ENCODE measurements at places on chromosomes 2 and 18.

- no peak for DNase-seq
Observed at GRCh38 chr2:45765007-45765727, 113.7 kb downstream of the PRKCE start.

GRCh38 chr2:109659396-109660045 is 45.4 kb downstream of the SOWAHC start:
- no peak for DNase-seq

DNA sequence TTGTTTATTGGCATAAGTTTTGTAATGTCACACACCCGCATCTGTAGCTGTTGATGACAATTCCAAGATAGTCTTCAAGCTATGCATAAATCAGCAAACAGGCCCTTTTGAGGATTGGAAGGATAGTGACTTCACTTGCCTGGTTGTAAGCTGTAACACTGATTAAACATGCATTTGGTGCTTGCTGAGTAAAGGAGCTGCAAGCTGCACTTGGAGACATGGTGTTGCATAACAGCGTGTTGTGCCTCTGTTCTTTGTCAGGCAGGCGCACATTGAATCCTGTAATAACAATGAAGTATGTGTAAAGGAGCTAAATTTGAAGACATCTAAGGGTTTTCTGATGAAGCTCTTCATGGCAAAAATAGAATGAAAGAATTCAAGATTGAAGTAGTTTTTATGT is 68.7 kb upstream of the TTC27 start:
- DNase-seq = no peak

DNA sequence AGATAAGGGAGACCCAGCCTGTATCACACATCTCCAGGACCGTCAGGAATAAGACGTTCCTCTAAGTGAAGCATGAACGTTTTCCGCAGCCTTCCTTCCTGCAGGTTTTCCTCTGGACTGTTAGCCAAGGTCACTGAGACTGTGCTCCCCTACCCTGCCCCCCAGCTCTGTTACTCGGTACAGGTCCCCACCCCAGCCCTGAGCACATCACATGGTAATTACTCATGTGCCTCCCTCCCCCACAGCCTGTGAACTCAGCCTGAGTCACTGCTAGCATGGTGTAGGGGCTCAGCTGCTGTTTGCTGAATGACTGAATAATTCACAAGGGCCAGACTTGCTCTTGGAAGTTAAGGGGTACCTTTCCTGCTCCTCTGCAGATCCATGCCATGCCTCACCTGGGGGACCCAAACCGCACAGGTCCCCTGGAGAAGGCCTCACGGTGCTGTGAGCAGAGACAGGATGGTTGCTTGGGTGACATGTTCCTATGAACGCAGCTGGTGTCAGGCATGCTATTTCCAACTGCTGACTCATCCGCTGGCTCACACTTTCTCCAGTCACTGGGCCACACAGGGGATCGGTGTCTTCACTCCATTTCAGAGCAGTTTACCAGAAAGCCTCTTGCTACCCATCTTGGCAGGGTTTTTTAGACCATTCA is 88.2 kb downstream of the PLB1 start:
- DNase-seq = peak; percentile 94

DNA sequence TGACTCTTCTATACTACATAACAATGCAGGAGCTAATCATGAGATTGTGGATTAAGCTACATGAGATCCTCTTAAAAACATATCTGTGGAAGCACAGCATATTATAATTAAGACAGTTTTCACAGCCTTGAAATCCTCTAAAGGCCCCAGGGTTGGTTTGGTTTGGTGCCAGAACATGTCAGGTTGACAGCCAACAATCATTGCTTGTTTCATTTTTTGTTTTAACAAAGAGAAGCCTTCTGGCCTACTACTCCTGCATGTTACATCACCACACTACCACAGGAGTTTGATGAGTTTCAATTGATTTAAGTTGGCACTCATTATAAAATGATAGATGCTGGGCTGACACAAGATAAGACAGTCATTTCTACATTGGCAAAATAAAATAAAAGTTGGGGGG is 255.9 kb upstream of the ERBB4 start:
- DNase-seq = no peak

- DNase-seq = no peak
Observed at GRCh38 chr2:8039732-8040131, 642.1 kb upstream of the ID2 start.

GRCh38 chr2:220887271-220887870 is 684.7 kb downstream of the EPHA4 start:
- no peak for DNase-seq

DNA sequence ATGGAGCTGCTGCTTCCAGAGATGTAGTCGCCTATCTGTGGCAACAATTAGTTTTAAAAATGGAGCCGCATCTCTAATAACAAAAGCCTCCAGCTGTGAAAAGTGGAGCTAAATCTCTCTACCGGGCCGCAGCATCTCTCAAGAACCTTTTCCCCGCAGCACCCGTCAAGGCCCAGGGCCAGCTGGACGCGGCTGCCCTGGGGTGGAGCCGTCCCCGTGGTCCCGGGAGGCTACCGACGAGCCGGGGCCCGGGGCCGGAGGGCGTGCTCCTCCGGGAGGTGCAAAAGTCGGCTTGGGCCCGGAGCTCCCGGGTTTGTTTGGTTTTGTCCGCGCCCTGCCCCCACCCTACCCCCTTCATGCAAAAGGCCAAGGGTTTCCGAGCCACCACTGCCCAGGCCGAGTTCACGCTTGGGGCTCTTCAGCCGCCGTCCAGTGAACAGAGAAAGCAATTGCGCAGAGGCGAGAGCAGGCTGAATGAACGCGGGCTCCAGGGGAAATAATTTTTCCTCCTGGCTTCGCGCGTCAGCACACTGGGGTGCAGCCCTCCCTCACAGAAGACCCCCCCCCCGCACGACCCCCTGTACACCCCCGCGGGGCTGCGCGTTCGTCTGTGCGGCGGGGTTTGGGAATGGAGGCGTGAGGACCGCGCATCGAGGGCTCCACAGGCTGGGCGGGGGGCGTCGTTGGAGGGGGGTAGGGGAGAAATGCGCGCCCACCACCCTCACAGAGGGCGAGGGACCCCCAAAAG is 557 bp upstream of the GREB1L start:
- no peak for DNase-seq

GRCh38 chr2:234425639-234426603 is 71.0 kb downstream of the ARL4C start:
- DNase-seq = no peak

- DNase-seq = no peak
Observed at GRCh38 chr2:17319090-17319489, 199.2 kb downstream of the RAD51AP2 start.

- DNase-seq = no peak
Observed at GRCh38 chr2:18834341-18834740, 245.0 kb upstream of the NT5C1B start.

DNA sequence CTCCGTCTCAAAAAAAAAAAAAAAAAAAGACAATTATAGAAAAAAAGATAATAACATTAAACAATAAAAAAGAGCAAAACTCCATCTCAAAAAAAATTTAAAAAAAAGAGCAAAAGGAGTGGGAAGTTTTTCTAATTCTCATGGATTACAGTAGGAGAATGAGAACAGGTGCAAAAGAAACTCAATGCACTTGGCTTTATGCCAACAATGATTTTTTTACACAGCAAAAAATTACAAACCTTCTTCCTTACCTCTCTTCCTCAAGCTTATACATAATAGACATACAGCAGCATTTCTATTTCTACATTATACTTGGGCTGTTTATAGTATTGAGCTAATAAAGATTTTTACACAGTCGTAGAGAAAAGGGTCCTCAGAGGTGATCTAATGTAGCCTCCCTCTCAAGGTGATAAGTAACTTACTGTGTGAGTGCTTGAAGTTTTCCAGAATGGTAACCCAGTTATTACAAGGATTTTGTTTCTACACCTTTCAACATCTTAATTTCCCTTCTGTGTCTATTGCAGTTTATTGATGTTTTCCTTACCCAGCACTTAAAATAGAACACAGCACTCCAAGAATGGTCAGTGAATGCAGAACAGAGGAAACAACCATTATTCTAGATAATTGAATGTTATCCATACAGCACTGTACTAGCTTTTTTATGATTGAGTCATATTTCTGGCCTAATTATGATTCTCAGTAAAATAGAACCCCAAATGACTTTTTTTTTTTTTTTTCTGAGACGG is 34.9 kb upstream of the RNF138 start:
- no peak for DNase-seq

- DNase-seq = no peak
Observed at GRCh38 chr2:200084036-200084435, 128.7 kb downstream of the MAIP1 start.

DNA sequence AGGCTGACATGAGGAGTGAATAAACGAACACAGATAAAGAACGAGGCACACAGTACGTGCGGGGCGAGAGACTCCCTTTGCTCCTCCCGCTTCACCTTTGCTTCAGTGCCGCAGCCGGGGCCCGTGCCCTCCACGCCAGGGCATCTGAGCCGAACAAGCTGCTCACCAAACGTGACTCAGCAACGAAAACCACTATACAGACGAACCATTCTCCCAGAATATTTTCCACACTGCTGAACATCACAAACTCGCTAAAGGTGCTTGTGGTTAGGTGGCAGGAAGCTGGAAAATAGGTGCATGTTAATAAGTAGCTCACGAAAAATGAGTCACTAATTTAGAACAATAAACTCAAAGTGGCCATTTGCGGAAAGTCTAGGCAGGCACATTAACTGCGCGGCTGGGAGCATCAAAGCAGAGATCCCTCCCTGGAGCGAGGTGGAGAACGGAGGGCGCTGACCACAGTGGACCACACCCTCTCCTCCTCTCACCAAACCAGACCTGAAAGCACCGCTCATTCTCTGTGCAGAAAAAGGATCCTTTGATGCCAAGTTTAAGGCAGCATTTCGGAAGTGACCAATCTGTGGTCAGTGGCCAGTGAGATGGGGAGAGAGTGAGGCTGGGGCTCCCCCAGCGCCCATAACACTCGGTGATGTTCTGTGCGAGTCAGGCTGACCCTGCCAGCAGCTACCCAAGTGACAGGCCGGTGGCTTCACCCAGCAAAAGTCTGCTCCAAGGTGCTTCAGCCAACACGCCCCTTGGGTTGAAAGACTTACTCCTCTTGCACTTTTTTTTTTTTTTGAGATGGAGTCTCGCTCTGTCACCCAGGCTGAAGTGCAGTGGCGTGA is 153.2 kb downstream of the HDAC4 start:
- DNase-seq = peak; percentile 99

DNA sequence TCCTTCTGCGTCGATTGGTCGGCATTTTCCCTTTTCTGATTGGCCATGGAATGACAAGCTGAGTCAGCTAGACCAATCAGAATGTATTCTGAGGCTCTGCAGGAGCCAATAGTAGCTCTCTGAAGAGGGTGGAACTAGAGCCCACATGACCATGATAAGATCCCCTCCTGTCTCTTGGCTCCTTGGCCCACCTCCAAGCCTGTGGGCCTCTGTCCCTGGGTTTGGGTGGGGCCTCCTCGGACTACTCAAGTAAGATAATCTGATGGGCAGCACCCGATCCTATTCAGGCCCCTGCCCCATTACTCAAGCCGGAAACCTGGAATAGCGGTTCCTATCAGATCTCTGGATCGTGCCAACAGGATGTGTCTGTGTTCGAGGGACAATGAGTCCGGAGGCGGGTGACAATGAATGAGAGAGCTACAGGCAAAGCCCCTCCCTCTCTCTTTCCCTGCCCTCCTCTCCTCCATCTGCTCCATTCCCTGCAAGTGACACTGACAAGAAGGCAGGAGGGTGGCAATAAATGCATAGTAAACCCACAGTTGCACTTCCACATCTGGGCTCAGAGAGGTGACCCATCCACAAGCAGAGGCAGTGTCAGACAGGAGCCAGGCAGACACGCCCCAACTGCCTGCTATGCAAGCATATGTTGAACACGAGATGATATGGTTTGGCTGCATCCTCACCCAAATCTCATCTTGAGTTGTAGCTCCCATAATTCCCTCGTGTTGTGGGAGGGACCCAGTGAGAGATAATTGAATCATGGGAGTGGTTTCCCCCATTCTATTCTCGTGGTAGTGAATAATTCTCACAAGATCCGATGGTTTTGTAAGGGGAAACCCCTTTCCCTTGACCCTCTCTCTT is 114.7 kb downstream of the TNS1 start:
- no peak for DNase-seq

DNA sequence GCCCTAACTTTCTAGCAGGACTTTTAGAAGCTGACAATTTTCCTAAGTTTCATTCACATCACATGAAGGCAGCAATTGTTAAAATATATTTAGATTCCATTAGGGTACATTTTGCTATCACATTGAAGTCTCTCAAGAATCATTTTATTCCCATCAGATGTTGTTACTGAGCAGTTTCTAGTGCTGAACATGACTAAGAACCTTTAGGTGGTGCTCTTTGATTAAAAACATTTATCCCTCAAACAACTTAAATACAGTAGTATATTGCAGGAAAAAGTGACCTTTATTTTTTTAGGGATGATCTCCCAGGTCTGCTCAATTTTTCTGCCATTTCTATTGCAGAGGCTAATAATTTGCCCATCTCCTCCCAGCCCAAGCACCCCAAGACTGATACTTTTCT is 22.9 kb upstream of the NARS1 start:
- DNase-seq = no peak

DNA sequence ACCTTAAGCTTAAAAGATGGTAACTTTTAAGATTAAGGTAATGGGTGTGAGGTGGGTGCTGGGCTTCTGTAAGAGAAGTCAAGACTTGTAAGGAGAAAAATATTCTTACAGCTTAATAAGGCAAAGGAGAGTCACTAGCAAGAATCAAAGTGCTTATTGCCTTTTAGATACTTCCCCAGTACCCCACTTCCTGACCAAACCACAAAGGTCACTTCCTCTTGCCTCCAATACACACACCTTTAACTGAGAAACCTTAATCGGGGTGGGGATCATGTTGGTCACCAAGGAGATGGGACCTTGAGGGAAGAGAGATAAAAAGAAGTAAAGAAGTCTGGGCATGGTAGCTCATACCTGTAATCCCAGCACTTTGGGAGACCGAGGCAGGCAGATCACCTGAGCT is 10.6 kb upstream of the ATG16L1 start:
- no peak for DNase-seq

- DNase-seq = no peak
Observed at GRCh38 chr2:86790676-86791572, at the start of gene CD8A. Gene CD8A (minus strand): TSS chr2:86790913. CDS start chr2:86790825, 88 bp downstream.

DNA sequence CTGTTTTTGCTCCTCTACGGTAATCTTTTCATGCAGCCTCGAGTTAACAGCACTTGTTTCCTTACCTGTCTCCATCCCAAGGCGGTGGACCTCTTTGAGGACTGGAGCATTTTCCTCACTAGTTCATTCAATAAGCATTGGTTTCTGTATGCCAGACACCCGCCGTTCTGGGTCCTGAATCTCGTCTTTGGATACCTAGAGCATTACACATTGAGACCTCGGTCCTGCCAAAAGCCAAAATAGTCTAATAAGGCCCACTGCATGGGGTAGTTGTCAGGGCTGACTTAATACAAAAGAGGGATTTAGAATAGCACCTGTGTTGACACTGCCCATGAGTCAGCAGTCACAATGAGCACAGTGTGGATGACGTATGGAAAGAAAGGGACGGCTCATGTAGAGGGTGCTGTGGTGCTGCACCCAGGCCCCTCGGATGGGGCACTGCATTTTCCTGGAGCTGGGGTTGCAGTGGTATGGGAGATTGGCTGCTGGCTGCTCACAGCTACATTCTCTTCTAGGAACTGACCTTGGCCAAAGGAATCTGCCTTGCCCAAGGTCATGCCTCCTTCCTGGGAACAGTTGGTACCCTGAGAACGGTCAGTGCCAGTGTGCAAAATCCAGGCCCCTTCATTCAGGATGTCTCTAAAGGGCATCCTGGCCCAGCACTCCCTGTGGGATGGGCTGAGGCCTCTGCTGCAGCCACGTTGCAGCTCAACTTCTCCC is 126.9 kb upstream of the NCK2 start:
- DNase-seq = no peak
